Articular chondrocyte of knee joint (primary cell): ENCODE measurements at places on chromosomes 1 and 21. TPM values are rescaled to one million over a fixed set of nuclear protein-coding genes. Genes with fewer than 3 reads are reported as not detected.

Gene CD1E
- total RNA-seq: not detected in 2 replicates

Gene KIF26B
- 0.65 and 0.78 TPM in 2 replicates for total RNA-seq

Gene KPRP
- not detected in 2 replicates for total RNA-seq

Gene GJA5
- not detected in 2 replicates for total RNA-seq

Gene LIPI
- not detected in 2 replicates for total RNA-seq

Gene AADACL4
- total RNA-seq: not detected in 2 replicates

Gene XCL2
- total RNA-seq: not detected in 2 replicates

Gene RAP1GAP
- 0.32 and 0.65 TPM in 2 replicates for total RNA-seq

Gene OR2L2
- under 0.01 TPM in 2 replicates for total RNA-seq

Gene CRP
- not detected in 2 replicates for total RNA-seq

Gene DCDC2B
- not detected in 2 replicates for total RNA-seq

Gene C1orf87
- total RNA-seq: 0.11 TPM in 1 of 2 replicates, not detected in the other

Gene RORC
- total RNA-seq: 0.22 and 0.39 TPM in 2 replicates

Gene ETV3
- total RNA-seq: 18.0 and 18.4 TPM in 2 replicates

Gene GPR37L1
- under 0.01 TPM in 1 of 2 replicates, not detected in the other for total RNA-seq

Gene FYB2
- total RNA-seq: not detected in 2 replicates

Gene S100A7
- total RNA-seq: not detected in 2 replicates

Gene TEX35
- not detected in 2 replicates for total RNA-seq

Gene GALNT2
- 169 and 260 TPM in 2 replicates for total RNA-seq

Gene NRDC
- total RNA-seq: 76.5 and 86.9 TPM in 2 replicates
